ENCODE measurements at places on chromosomes 4 and X.

GRCh38 chrX:13697976-13698375 is 9.0 kb downstream of the RAB9A start:
- no peak for DNase-seq

- no peak for DNase-seq
Observed at GRCh38 chr4:166724369-166724768, 509.9 kb downstream of the SPOCK3 start.

DNA sequence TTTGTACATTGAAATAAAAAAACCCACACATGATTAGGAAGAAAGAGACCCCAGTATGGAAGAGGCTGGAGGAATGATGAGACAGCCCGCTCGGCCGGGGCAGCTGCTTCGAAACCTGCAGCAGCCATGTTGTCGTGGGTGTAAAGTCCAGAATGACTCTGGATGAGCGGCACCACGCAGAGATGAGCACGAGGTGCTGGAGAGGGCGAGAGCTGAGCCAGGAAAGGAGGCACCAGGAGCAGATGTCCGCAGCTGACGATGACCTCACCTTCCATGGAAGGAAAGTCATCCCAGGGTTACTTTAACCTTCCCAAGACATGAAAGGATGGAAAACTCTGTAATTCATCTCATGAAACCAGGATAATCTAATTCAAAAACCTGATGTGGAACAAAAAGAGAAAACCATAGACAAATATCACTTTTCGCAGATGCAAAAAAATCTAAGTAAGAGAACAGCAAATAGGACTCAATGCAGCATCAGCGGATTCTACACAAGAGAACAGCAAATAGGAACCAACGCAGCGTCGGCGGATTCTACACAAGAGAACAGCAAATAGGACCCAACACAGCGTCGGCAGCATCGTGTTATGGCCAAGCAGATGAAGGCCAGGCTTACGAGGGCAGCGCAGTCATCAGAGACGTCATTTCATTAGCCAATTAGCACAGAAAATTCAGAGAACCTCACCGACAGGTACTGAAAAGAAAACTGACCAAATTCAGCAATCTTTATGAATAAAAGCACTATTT is 25.9 kb upstream of the SPON2 start:
- DNase-seq = no peak

DNA sequence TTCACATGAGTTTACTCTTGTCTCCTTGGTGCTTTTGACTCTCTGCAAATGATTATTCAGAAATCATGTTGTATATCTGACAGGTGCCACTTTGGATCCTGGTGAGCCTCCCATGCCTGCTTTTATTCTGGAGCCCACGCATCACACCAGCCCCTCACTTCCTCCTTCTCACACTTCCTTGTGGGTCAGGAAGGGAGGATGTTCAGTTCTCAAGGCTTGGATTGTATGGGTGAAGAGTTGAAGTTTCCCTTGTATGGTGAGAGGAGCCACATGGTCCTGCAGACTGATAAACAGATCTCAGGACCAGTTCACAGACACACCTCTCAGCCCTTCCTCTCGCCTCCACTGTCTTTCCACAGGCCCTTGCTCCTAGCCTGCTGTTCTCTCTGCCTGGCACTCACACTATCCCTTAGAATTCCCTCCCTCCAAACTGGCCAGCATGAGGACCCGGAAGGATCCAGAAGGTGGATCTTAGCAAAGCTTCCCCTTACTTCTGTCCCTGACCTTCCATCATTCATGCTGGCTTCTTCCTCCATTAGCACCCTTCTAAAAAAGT is 92.1 kb downstream of the STK32B start:
- no peak for DNase-seq

- DNase-seq = no peak
Observed at GRCh38 chr4:26171501-26171900, 149.3 kb upstream of the RBPJ start.

DNA sequence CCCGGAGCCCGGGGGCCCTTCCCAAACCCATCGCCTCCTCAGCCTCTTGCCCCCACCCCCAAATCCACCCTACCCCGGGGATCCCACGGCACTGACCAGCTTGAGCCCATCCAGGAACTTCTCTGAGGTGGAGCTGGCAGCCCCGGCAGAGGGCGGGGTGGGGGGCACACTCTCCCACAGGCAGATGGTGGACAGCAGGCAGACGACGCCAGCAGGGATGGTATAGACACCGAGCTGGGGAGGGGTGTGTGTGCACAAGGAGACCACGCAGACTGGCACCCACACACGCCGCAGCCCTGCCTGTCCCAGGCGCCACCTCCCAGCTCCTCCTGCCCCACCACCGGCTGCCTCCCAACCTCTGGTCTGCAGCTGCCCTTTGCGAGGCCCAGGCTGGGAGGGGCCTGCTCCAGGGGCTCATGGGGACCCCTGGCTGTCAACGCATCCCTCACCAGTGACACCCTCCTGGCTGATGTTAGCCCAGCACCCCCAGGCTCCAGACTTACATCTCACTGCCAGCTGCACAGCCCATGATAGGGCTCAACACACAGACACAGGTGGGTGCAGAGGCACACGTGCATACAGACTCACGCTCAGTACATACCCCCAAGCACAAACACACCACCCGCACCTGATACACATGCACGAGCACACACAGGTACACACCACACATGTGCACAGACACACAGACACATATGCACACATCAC is 4.2 kb downstream of the SLC49A3 start:
- DNase-seq = no peak

DNA sequence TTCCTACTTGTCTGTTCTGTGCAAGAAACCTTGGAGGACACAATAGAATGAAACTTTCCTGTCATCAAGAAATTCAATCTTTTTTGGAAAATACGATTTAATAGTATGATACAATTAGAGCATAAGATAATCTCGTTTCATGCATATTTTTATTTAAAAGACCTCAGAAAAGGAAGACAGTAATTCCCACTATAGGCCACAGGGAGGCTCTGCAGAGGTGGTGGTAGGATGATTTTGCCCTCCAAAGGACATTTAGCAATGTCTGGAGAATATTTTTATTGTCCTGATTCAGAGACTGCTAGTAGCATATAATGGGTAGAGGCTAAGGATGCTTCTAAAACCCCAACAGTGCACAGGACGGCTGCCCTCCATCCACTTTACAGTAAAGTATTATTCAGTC is 68.7 kb downstream of the PAK3 start:
- DNase-seq = no peak

- no peak for DNase-seq
Observed at GRCh38 chrX:46653482-46653881, 79.9 kb downstream of the CHST7 start.
